ENCODE measurements at places on chromosomes 11 and 22.

- H3K36me3 ChIP-seq, result no peaks in the 10 kb centered on the region
- H3K27me3 ChIP-seq, result peaks cover 15% of the 10 kb centered on the region
- no peak overlapping the region for H3K4me3 ChIP-seq
- DNase-seq, result no peak
- H3K27ac ChIP-seq, result no peak overlapping the region
- peaks cover 16% of the 10 kb centered on the region for H3K4me1 ChIP-seq
Observed at GRCh38 chr11:35307221-35307621, 112.1 kb downstream of the SLC1A2 start.

GRCh38 chr11:108915666-108916065 is 250.8 kb downstream of the DDX10 start:
- H3K27ac ChIP-seq, result no peak overlapping the region
- H3K4me1 ChIP-seq, result peaks cover 8% of the 10 kb centered on the region
- H3K36me3 ChIP-seq, result peaks cover 2% of the 10 kb centered on the region
- no peak for DNase-seq

DNA sequence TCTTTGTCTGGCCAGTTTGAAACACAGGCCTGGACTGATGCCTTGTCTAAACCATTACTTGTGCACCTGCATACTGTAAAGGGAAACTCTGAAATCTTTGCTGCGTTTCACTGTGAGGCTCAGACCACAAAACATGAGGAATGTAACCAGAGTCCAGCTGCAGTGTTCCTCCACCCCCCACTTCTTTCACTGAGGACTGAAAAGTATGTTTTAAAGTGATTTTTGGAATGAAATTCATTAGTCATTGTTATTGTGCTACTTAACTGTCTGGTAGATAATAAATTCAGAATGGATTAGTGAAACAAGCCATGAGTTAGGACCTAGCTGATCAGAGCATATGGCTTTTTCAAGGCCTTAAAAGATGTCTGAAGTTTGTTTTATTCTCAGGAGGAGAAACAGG is 181.2 kb downstream of the WNT11 start:
- no peak overlapping the region for H3K27ac ChIP-seq
- no peak overlapping the region for H3K4me3 ChIP-seq
- H3K36me3 ChIP-seq, result peaks cover 22% of the 10 kb centered on the region
- no peaks in the 10 kb centered on the region for H3K27me3 ChIP-seq

DNA sequence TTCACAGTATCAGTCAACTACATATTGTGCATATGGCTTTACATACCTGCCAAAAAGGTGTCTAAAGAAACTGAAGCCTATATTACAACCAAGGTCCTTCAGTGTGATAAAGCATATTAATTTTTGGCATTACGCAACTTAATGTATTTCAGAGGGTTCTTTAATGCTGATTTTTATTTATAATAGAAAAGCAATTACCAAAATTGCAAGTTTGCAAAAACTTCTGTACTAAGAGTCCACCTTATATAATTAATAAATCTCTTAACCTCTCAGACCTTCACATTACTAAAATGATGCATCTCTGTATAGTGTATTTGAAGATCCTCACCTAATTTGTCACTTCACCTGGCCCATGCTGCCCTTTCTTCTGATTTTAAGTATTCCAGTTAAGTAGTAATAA is 128.6 kb downstream of the GUCY1A2 start:
- no peaks in the 10 kb centered on the region for H3K27me3 ChIP-seq
- H3K27ac ChIP-seq, result no peak overlapping the region
- no peak for DNase-seq
- peaks cover under 1% of the 10 kb centered on the region for H3K4me1 ChIP-seq
- no peak overlapping the region for H3K4me3 ChIP-seq
- peaks cover 5% of the 10 kb centered on the region for H3K36me3 ChIP-seq

- no peak for DNase-seq
- H3K27me3 ChIP-seq, result peaks cover 16% of the 10 kb centered on the region
- no peaks in the 10 kb centered on the region for H3K36me3 ChIP-seq
- no peak overlapping the region for H3K27ac ChIP-seq
- H3K4me3 ChIP-seq, result no peak overlapping the region
Observed at GRCh38 chr11:69017951-69018350, 4.9 kb upstream of the MRGPRF start.

Data from progenitor cell of endocrine pancreas (in vitro differentiated cells).